CD4-positive, alpha-beta memory T cell (primary cell): ENCODE measurements at places on chromosomes 7 and 10.

DNA sequence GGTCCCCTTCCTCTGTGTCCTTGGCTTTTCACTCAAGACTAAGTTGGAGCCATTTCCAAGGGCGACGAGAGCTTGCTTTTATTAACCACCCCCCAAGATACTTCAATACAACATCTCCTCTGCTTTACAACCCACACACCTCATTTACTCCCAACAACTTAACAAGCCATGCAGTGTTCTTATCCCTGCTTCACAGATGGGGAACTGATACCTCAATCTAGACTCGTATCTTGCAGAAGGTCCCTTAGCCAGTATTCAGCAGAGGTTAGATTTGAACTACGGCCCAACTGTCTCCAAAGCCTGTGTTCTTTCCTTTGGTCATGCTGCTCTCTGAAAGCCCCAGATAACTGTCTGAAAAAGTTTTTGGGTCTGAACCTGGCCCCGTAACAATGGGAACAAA lies 444.8 kb downstream of the GRID1 start:
- no peak for DNase-seq

- no peak for DNase-seq
These were observed 23.4 kb downstream of the UROS start for GRCh38 chr10:125799451-125800182.

GRCh38 chr10:85600744-85601081 lies 765.9 kb downstream of the GRID1 start:
- no peak for DNase-seq

DNA sequence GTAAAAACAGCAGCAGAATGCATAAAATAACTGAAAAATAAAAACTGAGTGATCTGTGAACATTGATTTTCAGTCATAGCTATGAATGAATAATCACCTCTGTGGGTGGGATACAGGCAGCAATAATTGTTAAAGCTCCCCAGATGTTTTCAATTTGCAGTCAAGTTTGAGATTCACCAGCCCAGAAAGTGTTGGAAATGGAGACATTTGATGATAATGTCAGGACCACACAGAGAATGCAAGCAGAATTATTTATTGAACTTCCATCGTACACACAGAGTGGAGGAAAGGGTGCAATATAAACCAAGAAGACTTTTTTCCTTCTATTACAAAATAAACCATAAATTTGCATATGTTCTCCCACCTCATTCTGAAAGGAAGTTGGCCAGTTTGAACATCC lies 601.7 kb downstream of the ANKRD7 start:
- no peak for DNase-seq

GRCh38 chr10:132272231-132272971 lies 35.3 kb downstream of the STK32C start:
- DNase-seq: no peak

GRCh38 chr7:157871681-157872080 lies 534.9 kb downstream of the DNAJB6 start:
- DNase-seq: no peak

DNA sequence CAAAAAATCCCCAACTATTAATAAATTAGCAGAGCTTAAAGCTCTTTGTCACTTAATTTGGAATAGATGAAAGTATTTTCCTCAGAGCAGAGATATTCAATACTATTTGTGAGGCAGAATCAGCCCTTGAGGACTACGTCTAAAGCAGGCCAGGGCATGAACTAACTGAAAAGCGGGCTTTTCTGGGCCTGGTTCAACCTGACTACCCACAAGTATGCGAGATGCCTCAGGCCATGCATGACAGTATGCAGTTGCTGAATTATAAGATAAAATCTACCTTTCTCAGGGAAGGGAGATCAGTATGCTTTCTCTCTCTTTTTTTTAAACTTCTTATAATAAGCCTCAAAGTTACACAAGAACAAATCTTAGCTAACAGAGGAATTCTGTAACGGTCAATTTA lies 20.1 kb downstream of the TMEM168 start:
- no peak for DNase-seq

- no peak for DNase-seq
These were observed 5.7 kb downstream of the MNX1 start for GRCh38 chr7:157004521-157005455.

DNA sequence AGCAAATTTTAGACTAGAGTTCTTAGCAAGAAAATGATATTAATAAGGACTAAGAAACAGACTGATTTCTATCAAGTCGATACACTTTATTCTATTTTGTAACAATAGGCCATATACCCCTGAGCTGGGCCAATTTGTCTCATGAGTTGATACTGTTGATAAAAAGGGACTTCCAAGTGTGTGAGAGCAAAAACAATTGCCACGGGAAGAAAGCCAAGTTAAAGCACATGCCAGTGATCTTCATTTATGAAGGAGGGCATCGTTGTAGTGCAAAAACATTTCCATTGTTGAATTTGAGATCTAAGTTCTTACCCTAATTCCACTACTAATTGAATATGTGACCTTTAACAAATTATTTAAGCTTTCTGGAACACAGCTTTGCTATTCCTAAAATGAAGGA lies 119.9 kb downstream of the CNOT4 start:
- no peak for DNase-seq

DNA sequence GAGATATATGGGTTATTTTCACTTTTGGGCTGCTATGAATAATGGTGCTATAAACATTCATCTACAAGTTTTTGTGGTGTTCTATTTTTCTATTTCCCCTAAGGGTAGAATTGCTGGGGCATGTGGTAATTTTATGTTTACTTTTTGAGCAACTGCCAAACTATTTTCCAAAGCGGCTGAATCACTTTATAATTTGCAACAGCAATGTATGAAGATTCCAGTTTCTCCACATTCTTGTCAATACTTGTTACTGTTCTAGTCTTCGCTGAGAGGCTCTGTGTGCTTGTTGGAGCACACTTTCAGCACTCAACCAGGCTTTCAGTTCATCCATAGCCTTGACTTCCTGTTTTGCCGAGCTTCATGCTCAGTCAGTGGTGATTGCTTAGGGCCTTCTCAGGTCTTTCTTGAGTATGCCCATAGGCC lies 39.0 kb downstream of the ADK start:
- peak; percentile 31 for DNase-seq

- DNase-seq: no peak
These were observed 74.1 kb downstream of the ADARB2 start for GRCh38 chr10:1663226-1663625.

- no peak for DNase-seq
These were observed 156.3 kb upstream of the SEMA3C start for GRCh38 chr7:81075150-81075549.

GRCh38 chr7:131235489-131236317 lies 92.0 kb upstream of the MKLN1 start:
- peak; percentile 86 for DNase-seq

DNA sequence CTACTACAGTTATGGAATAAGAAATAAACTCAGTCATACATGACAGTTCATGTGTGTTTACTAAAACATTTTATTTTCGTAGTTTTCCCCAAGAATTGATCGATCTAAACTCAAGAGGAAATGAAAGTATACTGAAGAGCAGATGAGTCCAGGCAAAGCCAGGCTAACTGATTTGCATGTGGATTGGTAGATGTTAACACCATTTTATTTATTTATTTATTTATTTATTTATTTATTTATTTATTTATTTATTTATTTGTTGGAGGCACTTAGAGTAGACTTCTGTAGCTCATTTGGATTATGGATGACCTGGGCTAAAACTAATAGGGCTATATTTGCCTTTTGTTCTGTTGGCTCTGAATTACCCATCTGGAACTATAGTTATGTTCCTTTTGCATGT lies 68.5 kb upstream of the DKK1 start:
- DNase-seq: no peak
